ENCODE measurements at places on chromosomes 11 and 22.

DNA sequence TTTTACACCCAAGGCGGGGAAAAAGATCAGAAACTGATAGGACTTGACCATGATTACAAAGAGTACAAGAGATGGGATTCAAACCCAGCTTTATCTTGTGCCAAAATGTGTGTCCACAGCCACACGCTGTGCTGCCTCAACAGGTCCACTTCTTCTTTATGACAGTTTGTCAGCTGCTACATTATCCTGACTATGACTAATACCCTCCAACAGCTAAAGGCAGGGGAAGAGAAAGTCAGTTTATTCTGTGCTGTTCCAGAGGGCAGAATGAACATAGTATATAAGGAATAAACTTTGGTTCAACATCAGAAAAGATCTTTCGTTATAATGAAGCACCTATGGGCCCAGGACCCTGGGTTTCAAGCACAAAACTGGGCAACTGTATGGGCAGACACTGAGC lies 668.2 kb upstream of the TENM4 start:
- no peak for DNase-seq

DNA sequence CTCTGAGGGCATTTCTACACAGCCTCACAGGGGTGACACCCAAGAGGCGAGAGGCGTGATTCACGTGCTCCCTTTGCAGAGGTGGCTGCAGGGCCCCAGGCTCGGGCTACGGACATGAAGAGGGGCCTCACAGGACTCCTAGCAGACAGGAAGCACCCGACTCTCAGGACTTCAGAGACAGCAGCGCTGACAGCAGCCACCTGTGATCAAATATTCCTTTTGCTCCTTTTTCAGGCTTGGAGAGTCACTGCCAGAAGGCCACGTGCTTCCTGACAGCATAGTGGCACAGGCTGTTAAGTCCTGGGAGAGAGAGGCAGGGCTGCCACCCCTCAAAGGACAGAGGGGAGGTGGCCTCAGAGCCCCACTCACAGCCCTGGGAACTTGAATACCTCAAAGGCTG lies 348.9 kb downstream of the CADM1 start:
- DNase-seq: no peak

DNA sequence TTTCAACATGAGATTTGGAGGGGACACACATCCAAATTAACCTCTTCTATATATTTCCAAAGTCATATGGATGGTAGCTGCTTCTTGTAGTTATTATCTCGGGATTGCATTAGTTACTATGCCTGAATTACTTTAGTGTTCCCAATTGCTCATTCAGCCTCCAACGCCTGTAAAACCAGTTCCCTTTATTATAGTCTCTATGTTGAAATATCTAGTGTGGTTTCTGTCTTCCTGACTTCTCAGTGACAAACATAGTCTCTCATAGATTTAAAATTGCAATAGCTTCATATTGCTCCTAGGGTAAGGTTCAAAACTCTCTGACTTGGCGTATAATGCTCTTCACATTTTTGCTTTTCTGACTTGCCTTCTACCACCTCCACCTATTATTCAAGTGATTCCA lies 366.4 kb downstream of the CASP12 start:
- DNase-seq: no peak

DNA sequence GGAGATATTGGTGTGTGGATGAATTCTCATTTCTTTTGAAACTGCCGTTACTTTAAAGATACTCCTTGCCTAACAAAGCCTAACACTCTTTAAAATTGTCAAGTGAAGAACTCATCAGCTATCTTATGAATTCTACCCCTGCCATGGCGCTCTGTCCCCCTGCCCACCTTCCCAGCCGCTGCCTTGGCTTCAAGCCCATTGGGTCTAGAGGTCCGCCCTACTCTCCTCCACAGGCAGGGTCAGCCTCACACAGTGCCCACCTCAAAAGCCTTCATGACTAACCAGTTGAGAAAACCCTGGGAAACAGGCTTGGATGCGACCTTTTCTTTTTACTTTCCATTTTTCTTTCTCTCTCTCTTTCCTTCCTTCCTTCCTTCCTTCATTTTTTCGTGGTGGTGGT lies 128.6 kb downstream of the RRAS2 start:
- DNase-seq: no peak

DNA sequence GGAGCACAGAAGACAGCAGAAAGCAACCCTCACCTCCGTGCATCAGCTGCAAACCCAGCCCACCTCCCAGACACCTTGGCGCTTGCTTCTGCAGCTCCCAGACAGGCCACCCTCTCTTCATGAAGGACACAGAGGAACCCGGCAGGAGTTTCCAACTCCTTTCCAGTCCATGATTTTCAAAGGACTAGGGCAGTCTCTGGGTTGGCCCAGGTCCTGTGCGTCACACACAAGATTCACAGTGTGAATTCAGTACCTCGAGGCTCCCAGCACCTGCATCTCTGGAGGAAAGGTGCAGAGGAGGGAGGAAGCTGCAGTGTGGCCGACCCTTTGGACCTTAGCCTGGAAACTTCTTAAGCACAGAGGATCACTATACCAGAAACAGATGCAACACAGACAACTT lies 61.0 kb upstream of the BID start:
- no peak for DNase-seq
